ENCODE measurements at places on chromosomes 11 and 22.

- no peak for DNase-seq
Observed at GRCh38 chr11:75656044-75656727, 12.7 kb downstream of the MAP6 start.

- no peak for DNase-seq
Observed at GRCh38 chr11:84249344-84250135, 963.4 kb upstream of the CCDC90B start.

DNA sequence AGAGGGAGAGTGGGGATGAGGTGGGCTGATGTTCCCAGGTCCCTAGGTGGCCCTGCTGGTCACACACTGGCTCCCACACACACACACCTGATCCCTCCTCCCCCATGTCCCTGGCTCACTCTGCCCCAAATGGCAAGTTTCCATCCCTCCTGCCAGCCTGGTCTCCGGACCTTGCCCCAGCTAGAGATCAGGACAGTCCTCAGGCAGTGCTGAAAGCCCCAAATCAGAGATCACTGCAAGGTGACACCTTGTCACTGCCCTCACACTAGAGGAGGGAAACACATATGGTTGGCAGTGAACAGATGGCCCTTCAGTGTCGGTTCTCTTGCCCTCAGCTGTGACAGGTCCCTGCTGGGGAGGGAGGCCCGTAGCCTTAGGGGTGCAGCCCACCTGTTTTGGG lies 7.6 kb downstream of the TMPRSS5 start:
- no peak for DNase-seq

DNA sequence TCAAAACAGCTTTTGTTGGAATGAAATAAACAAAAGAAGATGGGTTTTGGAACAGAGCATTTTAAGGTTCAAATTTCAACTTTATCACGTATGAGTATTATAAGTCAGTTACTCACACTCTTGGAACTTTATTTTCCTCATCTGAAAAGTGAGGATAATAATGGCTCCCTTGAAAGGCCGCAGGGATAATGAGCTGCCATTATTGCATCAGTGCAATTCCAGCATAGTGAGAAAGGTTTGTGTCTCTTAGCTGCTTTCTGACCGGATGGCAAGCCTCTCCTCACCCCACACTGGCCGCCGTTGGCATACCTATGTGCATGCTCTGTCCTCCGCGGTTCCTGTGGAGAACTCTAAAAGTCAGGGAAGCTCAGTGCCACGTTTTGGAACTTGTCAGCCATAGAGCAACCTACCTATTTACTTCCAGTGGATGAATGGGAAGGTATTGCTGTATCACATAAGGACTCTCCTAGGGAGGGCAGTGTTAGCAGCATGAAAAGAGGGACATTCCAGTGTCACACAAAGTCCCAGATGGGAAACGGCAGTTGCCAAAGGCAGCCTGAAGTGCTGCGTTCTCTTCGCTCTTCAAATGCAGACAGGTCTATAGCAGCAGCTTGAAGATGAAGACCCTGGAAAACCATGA lies 368.9 kb downstream of the NTM start:
- DNase-seq = no peak

DNA sequence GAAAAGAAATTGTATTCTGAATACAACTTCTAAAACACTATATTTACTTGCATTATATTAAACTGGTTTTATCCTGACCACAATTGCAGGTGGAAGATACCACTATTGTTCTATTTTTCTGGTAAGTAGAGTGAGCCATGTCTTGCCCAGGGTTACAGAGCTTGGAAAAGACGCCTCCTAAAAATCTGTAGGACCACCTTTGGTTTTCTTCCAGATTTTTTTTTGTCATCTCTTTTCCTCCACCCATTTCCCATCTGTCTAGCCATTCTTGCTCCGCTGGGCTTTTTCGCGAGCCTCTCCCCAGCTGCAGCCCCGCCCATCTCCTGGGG lies 294 bp upstream of the MTMR3 start:
- DNase-seq = no peak

DNA sequence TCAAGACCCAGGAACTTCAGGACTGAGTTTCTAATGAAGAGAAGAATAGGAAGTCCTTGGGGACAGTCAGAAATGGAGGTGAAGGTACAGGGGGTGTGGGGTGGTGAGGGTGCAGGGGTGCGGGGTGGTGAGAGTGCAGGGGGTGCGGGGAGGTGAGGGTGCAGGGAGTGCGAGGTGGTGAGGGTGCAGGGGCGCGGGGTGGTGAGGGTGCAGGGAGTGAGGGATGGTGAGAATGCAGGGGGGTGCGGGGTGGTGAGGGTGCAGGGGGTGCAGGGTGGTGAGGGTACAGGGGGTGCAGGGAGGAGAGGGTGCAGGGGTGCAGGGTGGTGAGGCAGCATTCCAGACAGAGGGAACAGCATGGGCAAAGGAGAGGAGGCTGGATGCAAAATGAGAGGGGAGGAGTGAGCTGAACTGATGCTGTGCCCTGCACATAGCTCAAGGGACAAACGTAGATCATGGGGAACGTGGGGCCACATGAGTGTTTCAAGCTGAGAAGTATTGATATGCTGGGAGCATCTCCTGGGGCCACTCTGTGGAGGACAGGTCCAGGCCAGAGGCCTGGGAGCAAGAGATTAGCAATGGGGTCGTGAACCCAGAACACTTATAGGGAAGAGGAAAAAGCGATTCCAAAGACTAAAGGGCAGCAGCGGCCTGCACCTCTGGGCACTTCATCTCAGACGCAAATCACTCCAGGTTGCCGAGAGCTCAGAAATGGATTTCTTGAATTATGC lies 23.7 kb upstream of the DAGLA start:
- no peak for DNase-seq

- DNase-seq = no peak
Observed at GRCh38 chr11:95544095-95544856, 245.3 kb downstream of the FAM76B start.

DNA sequence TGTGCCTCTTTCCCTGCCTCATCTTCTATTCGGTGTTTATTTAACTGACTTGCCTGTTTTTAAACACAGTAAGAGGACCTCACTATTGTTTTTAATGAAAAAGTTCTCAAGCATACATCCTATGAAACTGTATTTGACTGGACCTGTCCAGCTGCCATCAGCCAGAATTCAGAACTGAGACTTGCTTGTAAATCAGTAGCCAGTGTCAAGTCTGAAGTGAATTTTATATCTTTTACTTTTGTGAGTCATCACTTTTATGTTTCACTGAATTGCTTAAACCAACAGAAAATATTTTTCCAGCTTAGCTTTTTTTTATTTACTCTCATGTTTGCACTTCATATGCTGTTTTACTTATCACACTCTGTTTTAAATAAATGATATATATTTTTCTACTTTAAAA lies 88.3 kb downstream of the LUZP2 start:
- DNase-seq = no peak

GRCh38 chr11:66338276-66339161 lies 2.3 kb upstream of the RIN1 start:
- no peak for DNase-seq

DNA sequence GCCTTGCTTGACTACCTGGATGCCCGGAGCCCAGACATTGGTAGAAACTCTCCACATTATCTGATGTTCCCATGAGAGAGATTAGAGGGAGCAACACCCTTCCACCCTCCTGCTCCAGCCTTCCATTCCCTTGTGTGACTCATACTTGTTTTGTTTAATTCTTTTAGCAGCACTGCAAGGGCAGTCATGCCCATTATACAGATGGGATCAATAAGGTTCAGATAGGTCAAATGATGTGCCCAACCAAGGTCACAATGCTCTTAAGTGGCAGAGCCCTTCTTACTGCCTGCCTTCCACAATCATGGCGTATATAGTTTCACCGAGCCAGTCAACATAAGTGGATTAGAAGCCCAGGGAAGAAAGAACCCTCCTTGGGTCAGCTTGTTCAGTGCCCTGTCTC lies 6.6 kb upstream of the CCDC134 start:
- no peak for DNase-seq

DNA sequence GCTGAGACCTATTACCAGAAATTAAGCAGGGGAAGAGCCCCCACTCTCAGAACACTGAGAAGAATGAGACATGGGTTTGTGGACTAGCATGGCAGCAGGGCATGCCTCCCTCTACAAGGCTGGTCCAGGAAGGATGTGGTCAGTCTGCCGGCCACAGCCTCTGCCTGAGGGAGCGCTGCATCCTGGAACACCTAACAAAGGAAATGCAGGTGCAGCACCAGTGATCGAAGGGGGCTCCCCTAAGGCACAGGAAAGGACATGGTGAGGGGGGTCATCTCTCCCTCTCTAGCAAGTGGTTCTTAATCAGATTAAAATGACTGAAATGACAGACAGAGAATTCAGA lies 40.6 kb upstream of the ARL14EP start:
- peak; percentile 24 for DNase-seq

DNA sequence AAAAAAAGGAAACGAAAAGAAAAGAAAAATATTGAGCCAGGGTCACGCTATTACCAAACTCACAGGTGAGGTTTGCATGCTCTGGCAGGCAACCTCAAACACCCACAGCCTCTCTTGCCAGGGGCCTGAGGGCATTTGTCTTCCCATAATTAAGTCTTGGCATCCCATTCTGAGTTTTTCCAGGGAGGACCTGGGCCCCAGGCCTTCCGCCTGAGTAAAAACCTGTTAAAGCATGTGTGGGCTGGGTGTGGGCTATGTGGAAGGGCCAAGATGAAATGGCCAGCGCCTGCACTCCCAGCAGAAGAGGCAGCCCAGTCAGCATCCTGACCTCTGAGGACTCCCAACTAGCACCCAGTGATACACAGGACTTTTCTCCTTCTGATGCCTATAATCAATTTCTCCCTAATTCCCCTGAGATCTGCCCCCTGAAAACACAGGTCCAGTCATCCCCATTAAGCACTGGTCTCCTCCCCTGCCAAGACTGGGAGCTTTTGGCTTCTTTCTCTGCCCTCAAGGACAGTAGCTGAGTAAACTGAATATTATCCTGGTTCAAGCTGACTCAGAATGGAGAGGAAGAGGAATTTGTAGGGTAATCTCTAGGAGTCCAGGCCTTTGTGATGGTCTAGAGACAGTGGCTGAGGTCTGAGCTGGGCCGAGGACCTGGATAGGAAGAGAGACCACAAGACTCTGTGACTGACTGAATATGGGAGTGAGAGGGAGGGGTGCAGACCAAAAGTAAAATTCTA lies 35.6 kb upstream of the ACER3 start:
- no peak for DNase-seq

DNA sequence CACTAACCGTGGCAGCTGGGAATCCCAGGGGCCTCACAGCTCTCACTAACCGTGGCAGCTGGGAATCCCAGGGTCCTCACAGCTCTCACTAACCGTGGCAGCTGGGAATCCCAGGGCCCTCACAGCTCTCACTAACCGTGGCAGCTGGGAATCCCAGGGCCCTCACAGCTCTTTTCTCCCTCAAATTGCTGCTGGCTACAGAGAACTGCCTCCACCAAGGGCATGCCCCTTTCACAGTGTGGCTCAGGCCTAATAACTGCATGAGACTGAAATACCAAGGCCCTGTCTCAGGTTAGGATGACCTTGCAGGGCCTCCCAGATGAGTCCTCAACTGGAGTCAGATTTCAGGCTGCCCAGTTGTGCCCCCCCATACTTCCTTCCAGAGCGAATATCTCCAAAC lies 35.1 kb upstream of the GGTLC2 start:
- DNase-seq = no peak

GRCh38 chr11:9745411-9746211 lies 81.7 kb downstream of the SWAP70 start:
- DNase-seq = no peak

GRCh38 chr11:27217496-27217895 lies 145.5 kb downstream of the CCDC34 start:
- no peak for DNase-seq

- no peak for DNase-seq
Observed at GRCh38 chr11:123247496-123247799, 52.4 kb upstream of the CLMP start.

GRCh38 chr11:108392353-108392752 lies 75.0 kb downstream of the C11orf65 start:
- DNase-seq = no peak

- DNase-seq = peak; percentile 75
Observed at GRCh38 chr22:38353142-38353629, 36.0 kb upstream of the CSNK1E start.

- no peak for DNase-seq
Observed at GRCh38 chr22:44245438-44245837, 64.7 kb downstream of the PARVG start.

DNA sequence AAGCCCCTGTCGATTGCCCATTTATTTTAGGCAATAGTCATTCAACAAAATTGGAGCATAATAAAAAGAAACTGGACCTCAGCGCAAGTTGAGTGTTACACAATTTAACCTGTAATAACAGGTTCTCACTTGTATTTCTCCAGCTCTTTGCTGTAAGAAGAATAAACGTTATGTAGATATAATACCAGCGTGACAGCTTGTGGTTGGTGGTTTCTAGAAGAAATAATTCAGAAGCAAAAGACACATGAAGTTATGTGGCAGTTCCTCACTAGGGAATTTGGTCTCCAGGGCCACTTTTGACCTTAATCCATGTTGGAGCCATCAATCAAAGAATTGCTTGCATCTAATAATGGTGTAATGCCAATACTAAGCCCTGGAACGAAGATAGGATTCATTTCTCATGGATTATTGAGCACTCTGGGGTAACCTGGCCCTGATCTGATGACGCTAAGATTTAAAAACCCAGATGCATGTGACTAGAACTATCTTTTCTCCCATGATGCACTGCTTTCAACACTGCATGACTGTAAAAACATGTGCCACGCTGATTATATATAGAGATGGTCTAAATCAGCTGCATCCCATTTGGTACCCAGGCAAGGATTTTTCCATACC lies 129.7 kb upstream of the LDLRAD3 start:
- no peak for DNase-seq

GRCh38 chr22:33838644-33839043 lies 81.6 kb downstream of the LARGE1 start:
- DNase-seq = no peak

- DNase-seq = peak; percentile 73
Observed at GRCh38 chr22:36252754-36253522, at the start of gene APOL1. APOL1 (plus strand) TSS chr22:36253133; CDS start chr22:36254956, 1,823 bp downstream.

DNA sequence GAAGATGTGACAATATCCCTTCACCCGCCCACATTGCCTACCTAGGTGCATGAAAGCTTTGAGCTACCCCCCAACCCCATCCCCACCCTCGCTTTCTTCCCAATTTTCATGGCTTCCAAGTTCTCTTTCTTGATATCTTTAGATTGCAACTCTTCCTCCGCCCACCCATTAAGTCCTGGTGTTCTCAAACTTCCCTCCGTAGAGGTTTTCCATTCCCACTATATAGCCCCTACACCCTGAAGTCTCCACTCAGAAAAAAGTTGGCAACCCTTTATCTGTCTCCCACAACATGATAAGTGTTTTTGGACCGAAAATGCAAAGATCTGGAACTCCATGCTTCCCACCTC lies 572 bp downstream of the ZNF70 start:
- DNase-seq = no peak
